Activated CD8-positive, alpha-beta T cell treated with anti-CD3 and anti-CD28 coated beads, Interleukin-2, amount 10 ng/mL, durations not matched to agents 7 days and 5 days (primary cell): ENCODE measurements at places on chromosomes 12 and 14.

- no peak overlapping the region for H3K4me3 ChIP-seq
- H3K27ac ChIP-seq, result no peak overlapping the region
- no peaks in the 10 kb centered on the region for H3K27me3 ChIP-seq
Observed at GRCh38 chr14:38790916-38791315, 312.1 kb downstream of the SEC23A start.

DNA sequence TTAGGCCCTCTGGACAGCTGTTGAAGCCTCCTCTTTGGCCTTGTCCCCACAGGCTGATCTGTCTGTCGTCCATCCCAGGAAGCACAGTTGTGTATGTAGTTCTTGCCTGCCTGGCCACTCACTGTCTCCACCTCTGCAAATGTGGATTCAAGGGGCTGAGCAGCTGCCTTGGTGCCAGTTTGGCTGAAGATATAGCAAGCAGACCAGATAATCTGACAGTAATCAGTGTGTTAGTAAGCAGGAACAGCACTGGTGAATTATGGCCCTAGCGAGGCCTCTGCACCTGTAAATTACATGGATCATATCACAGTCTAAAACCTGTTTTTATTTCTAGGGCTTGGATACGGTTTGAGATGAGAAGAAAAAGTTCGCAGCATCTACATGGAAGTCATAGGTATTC, 282.5 kb upstream of the NOS1 start:
- H3K27me3 ChIP-seq, result no peaks in the 10 kb centered on the region
- no peak overlapping the region for H3K27ac ChIP-seq

DNA sequence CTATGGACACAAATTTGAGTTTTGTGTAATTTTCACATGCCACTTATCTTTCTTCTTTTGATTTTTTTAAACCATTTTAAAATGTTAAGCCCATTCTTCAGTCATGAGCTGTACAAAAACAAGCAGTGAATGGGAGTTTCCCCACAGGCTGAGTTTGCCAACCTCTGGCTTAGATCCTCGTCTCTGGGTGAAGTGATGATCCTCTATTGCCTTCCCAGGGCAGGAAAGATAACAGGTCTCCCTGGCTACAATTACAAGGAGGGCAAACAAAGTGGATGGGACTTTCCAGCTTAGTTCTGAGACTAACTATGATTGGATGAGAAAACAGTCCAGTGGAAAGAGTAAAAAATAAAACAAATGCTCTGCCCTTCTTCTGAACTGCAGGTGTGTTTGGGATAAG, 203.7 kb downstream of the SPTSSA start:
- DNase-seq, result no peak
- H3K4me3 ChIP-seq, result no peak overlapping the region
- H3K27me3 ChIP-seq, result peaks cover 8% of the 10 kb centered on the region
- no peaks in the 10 kb centered on the region for H3K36me3 ChIP-seq
- H3K27ac ChIP-seq, result no peak overlapping the region

GRCh38 chr14:35696575-35696974, 112.5 kb downstream of the RALGAPA1 start:
- H3K4me3 ChIP-seq, result no peak overlapping the region
- no peak overlapping the region for H3K27ac ChIP-seq
- no peaks in the 10 kb centered on the region for H3K27me3 ChIP-seq
- DNase-seq, result no peak

DNA sequence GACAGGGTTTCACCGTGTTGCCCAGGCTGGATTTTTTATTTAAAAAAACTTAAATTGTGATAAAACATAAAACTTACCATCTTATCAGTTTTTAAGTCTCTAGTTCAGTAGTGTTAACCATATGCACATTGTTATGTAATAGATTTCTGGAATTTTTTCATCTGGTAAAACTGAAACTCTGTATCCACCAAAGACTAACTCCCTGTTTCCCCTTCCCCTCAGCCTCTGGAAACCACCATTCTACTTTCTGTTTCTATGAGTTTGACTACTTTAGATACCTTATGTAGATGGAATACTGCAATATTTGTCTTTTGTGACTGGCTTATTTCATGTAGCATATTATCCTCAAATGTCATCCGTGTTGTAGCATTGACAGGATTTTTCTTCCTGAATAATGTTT, 12.8 kb upstream of the PLEKHG3 start:
- H3K4me3 ChIP-seq, result no peak overlapping the region
- H3K27ac ChIP-seq, result no peak overlapping the region
- H3K36me3 ChIP-seq, result no peaks in the 10 kb centered on the region
- no peak for DNase-seq
- H3K4me1 ChIP-seq, result peaks cover 19% of the 10 kb centered on the region

DNA sequence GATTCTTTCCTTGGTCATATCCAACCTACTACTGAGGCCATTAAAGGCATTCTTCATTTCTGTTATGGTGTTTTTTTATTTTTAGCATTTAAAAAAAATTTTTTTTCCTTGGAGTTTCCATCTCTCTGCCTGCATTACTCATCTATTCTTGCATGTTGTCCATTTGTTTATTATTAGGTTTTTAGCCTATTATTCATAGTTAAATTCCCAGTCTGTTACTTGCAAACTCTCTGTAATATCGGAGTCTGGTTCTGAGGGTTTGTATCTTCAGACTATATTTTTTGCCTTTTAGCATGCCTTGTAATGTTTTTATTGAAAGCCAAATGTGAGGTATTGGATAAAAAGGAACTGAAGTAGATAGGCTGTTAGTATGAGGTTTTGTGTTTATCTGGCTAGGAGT, 284.3 kb downstream of the FUT8 start:
- no peaks in the 10 kb centered on the region for H3K4me1 ChIP-seq
- peaks cover 30% of the 10 kb centered on the region for H3K36me3 ChIP-seq
- no peak overlapping the region for H3K4me3 ChIP-seq
- H3K27me3 ChIP-seq, result no peaks in the 10 kb centered on the region

- no peak overlapping the region for H3K4me3 ChIP-seq
- no peak overlapping the region for H3K27ac ChIP-seq
- H3K27me3 ChIP-seq, result no peaks in the 10 kb centered on the region
- no peaks in the 10 kb centered on the region for H3K4me1 ChIP-seq
- H3K36me3 ChIP-seq, result no peaks in the 10 kb centered on the region
- no peak for DNase-seq
Observed at GRCh38 chr14:28652782-28653181, 113.8 kb upstream of the FOXG1 start.
